ENCODE measurements at places on chromosomes 2 and 18.

- DNase-seq, result no peak
Observed at GRCh38 chr2:70094978-70095719, 7.9 kb downstream of the PCBP1 start.

GRCh38 chr18:959854-960253, 55.2 kb downstream of the ADCYAP1 start:
- DNase-seq, result no peak

DNA sequence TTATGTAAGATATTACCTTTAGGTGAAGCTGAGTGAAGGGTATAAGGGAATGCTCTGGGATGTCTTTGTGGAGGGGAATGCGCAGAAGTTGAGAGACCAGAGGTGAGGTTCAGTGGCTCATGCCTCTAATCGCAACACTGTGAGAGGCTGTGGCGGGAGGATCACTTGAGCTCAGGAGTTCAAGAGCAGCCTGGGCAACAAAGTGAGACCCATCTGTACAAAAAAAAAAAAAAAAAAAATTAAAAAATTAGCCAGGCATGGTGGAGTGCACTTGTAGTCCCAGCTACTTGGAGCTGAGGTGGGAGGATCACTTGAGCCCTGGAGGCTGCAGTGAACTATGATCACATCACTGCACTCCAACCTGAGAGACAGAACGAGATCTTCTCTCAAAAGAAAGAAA, 57.3 kb upstream of the SP3 start:
- DNase-seq, result no peak

DNA sequence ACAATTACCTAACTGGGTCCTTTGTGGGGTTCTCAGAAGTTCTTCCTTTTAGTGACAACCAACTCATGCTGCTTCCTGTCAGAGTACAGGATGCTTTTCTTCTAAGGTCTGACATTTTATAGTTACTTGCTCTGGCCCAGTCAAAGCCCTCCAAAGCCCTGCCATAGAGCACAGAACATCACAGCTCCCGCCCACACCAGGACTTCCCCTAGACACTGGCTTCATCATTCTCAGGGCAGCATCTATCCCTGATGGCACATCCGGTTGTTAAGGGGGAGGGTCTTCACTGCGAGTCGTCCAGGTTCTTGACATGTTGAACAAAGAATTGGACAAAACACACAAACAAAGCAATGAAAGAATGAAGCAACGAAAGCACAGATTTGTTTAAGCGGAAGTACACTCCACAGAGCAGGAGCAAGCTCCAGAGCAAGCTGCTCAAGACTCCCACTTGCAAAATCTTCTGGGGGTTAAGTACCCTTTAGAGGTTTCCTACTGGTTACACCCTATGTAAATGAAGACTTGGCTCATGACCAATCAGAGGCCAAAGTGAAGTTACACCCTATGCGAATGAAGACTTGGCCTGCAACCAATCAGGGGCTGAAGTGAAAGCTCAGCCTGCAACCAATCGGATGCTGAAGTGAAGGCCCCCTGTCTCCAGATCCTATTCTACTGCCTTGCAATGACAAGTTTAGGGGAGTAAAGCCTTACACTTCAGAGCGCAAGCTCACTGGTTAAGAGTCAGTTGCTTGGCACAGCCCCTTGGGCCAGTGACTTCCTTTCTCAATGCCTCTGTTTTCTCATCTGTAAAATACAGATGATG, 79.0 kb downstream of the HDAC4 start:
- DNase-seq, result no peak
